Activated B cell treated with CpG ODN at 0.5 μM for 24 hours (primary cell): ENCODE measurements at places on chromosomes 13 and 19. TPM values are rescaled to one million over a fixed set of nuclear protein-coding genes. Genes with fewer than 3 reads are reported as not detected.

The ZIC5 gene
- not detected in 2 replicates for total RNA-seq

The TSPAN16 gene
- total RNA-seq: not detected in 2 replicates

The DAND5 gene
- not detected in 2 replicates for total RNA-seq

The MRI1 gene
- total RNA-seq: 32.5 and 37.5 TPM in 2 replicates

The PEG3 gene
- total RNA-seq: not detected in 2 replicates

The EVI5L gene
- total RNA-seq: 9.2 and 12.8 TPM in 2 replicates

The PTH2 gene
- not detected in 2 replicates for total RNA-seq

The FBN3 gene
- not detected in 2 replicates for total RNA-seq

The MEIOSIN gene
- total RNA-seq: not detected in 2 replicates

The SIGLEC12 gene
- not detected in 2 replicates for total RNA-seq

The PDE4A gene
- total RNA-seq: 6.6 and 8.6 TPM in 2 replicates

The ZNF69 gene
- total RNA-seq: 2.1 and 2.3 TPM in 2 replicates

The PEPD gene
- 49.1 and 49.4 TPM in 2 replicates for total RNA-seq

The DHX34 gene
- total RNA-seq: 17.4 and 20.0 TPM in 2 replicates

The ANGPTL8 gene
- total RNA-seq: not detected in 2 replicates

The PRTN3 gene
- total RNA-seq: not detected in 2 replicates

The ZNF296 gene
- total RNA-seq: 27.8 and 28.0 TPM in 2 replicates

The PLVAP gene
- 0.84 TPM in 1 of 2 replicates, not detected in the other for total RNA-seq

The SGTA gene
- total RNA-seq: 45.6 and 47.3 TPM in 2 replicates

The RNASEH2B gene
- 92.3 and 103 TPM in 2 replicates for total RNA-seq

The MEIS3 gene
- total RNA-seq: not detected in 2 replicates

The LGALS7B gene
- not detected in 2 replicates for total RNA-seq

The NKG7 gene
- 1.6 and 2.1 TPM in 2 replicates for total RNA-seq

The ETFB gene
- total RNA-seq: 43.8 and 49.0 TPM in 2 replicates

The ZNF675 gene
- total RNA-seq: 27.9 and 34.2 TPM in 2 replicates

The GRK1 gene
- total RNA-seq: 0.07 and 0.44 TPM in 2 replicates

The CYP4F8 gene
- total RNA-seq: not detected in 2 replicates

The ELOF1 gene
- total RNA-seq: 61.7 and 66.1 TPM in 2 replicates
